ENCODE measurements at places on chromosomes 1 and 21.

DNA sequence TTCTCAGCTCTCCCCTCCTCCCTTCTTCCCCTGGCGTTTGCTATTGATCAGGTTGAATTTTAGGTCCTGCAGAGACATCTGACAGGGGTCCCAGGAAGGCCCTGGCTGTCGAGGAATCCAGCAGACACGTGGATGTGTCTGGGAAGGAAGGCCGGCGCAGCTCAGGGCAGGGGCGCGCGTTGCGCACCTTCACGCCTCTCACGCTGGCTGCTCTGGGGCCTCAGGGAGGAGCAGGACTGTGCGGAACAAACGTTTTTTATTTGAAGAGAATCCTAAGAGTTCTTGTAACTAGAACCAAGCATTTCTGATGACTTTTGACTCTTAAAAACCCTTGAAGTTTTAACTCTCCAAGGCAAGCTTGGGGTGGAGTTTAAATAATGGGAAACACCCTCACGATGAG is 54.2 kb downstream of the SLC37A1 start:
- no peak for DNase-seq

DNA sequence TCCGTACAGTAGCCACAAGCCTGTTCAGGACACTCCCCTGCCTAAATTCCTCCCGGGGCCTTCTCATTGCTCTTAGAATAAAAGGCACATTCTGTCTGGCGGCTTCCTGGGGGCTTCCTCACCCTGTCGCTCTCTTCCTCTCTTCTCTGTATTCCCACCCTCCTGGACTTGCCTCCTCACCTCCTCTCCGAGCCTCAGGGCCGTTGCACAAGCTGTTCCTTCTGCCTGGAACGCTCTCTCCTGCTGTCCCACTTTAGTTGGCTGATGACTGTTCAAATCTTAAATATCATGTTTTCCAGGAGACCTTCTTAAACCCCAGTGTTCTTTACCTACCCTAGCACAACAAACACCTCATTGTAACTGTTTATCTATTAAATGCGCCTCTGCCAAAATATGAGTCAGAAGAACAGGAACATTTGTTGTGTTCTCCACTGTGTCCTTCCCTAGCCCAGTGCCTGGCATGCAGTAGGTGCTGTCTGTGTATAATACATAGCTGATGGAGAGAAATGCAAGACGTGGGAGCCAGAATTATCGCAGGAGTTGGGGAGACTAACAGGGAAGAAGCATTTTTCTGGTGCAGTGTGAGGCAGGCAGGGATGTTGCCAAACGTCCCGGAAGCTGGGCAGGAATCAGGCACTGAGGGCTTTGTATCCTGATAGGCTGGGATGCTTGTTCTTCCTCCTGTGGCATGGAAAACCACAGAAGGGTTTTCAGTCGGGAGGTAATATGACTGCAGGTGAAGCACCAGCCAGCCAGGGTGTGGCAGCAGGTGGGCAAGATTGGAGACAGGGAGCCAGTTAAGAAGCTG is 24.1 kb upstream of the THRAP3 start:
- no peak for DNase-seq

DNA sequence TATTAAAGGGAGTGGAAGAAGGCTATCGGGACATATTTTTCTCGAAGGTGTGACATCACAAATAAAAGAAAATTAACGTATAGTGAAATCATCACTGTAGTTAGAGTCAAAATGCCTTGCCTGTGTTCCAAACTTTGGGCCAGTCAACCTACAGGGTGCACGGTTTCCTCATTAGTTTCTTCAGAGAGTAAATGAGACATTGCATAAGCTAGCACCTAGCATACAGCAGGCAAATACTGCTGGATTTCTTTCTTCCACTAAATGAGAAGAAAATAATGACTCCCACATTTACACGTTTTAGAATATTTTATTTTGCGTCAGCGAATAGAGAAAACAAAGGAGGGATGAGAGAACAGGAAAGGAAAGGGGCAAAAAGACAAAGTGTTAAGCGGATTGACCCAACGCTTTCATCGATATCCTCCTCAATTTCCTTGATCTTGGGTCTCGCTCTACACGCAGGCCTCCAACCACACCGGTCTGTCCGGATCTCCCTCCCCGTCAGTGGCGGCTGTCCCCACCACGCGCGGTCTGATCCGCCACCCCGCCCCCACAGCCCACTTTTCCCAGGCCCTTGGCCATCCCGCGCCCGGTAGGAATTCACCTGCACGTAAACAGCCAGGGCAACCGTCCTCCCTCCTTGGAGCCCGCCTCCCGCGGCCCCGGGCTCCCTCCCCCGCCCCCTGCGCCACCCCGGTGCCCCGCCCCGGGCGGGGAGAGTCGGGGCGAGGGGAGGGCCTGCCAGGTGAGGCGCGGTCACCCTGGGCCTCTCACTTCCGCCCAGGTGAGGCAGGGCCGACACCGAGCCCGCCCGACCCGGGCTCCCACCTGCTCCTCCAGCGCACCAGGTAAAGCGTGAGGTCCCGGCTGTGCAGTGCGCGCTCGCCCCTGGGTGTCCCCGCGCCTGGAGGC is at the start of gene PATJ:
Gene PATJ, plus strand, starts transcription at position 770 of the 909 bp plus-strand sequence. CDS start 20,413 bp downstream, outside the sequence.
- DNase-seq = peak; percentile 59

DNA sequence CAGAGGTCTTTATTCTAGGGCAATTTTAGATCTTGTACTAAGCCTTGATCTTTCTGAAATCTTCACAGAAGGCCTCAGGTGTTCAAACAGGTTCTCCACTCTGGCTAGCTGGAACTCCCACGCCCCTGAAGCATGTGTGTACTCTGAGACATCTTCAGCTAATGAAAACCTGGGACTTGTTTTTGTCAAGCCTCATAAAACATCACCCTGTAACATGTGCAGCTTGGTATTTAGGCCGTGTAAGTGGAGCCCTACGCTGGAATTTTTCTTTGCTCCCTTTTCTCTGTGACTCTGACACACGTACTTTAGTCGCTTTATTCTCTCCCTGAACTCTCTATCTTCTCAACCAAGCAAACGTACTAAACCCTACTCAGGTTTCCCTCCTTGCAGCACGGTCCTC is 701.9 kb upstream of the ZP4 start:
- DNase-seq = no peak

DNA sequence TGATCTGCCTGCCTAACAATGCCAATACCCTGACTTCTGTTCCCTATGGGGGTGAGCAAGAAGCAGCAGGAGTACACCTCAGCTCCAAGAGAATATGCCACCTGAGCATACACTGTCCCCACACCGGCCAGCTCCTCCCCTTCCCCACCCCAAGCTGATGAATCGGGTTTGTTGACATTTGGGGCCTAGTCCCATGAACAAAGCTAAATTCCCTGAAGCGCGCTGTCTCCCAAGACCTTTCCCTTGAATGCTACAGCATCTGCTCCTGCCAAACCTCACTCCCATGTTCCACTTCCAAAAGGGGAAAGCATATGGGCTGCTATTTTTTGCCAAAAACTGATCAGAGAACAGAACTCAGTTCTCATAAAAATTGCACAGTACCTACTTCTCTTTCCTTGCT is 220.4 kb upstream of the CAMK1G start:
- DNase-seq = no peak
